Placental pericyte (primary cell): ENCODE measurements at places on chromosomes 6 and 20. TPM values are rescaled to one million over a fixed set of nuclear protein-coding genes. Genes with fewer than 3 reads are reported as not detected.

Gene BMP2
- 6.8 and 45.2 TPM in 2 replicates for total RNA-seq

Gene PLA2G7
- total RNA-seq: 0.14 TPM in 1 of 2 replicates, not detected in the other

Gene SNAI1
- total RNA-seq: 1.1 and 2.1 TPM in 2 replicates

Gene BANF2
- total RNA-seq: not detected in 2 replicates

Gene ZNF311
- 0.43 and 0.44 TPM in 2 replicates for total RNA-seq

Gene ADGRF4
- 0.22 and 0.29 TPM in 2 replicates for total RNA-seq

Gene CRIP3
- total RNA-seq: not detected in 2 replicates

Gene PTPN1
- total RNA-seq: 30.4 and 52.3 TPM in 2 replicates

Gene CDH26
- not detected in 2 replicates for total RNA-seq

Gene LY6G5C
- total RNA-seq: 0.66 and 2.7 TPM in 2 replicates

Gene HLA-DOA
- total RNA-seq: not detected in 2 replicates
